ENCODE measurements at places on chromosomes 16 and 17.

DNA sequence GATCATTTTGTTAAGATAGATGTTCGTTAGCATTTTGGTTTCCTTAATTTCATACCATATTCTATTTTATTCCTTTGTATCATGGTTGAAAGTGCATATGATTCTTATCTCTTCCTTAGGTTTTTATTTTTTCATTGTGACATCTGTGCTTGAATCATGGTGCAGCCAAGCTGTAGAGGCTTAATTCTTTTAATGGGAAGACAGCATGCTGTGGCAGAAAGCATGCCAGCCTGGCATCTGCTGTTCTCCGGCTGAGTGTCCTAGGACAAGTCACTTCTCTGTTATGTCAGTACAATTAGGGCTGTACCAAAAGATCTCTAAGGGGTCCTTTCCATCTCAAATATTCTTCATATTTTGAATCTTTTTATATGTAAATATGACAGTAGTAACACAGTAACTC, 68.5 kb upstream of the PMFBP1 start:
- no peak for DNase-seq

DNA sequence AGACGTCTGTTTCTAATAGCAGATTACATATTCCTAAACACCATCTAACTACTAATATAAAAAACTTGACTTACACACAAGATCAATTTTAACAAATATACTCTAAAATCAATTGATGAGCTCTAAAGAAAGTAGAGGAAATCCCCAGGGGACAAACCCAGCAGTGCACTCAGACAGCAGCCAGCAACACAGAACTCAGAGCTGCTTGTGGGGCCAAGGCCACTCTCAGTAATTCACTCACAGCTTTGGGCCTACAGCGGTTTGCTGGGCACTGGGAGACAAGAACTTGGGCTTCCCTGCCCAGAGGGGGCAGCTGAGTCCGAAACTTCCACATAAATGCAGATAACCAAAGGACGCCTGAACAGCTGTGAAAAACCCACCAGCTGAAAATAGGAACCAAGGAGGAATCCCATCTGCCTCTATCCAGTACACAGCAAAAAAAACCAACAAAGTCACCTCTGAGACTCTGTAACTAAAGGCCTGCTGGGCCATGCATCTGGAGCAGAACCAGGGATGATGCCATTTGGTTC, 21.4 kb downstream of the NPLOC4 start:
- DNase-seq = no peak

DNA sequence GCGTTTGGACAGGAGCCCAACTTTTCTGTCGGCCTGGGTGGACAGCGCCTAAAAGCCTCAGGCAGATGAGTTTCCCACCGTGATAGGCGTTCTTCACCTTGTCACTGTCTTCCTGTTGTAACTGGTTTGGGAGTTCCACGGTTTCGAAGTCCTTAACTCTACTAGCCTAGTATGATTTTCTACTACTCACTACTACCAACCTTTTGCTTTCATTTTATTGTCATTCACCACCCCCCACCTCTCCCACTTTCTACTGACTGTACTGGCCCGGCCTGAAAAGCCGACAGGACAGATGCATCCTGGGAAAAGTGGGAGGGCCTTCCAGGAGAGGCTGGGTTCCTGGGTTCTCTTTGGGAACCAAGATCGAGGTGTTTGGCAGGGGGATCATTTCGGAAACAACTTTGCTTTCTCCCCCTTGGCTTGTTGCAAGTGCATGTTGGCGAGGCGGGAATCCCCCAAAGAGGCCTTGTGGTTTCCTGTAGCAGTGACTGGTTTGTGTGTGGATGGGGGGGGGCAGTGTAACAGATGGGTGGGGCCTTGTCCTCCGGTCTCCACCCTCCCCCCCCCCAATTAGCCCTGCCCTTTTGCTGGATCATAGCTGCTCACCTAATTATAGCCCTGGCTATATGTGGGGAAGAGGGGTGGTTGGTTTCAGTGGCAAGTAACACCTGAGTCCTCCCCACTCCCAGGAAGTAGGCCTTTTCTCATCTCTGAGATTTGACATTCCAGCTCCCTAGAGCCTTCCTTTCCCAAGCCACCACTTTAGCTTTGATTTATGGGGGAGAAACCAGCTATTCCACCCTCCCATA, 1.4 kb downstream of the EIF5A start:
- DNase-seq = peak; percentile 40

DNA sequence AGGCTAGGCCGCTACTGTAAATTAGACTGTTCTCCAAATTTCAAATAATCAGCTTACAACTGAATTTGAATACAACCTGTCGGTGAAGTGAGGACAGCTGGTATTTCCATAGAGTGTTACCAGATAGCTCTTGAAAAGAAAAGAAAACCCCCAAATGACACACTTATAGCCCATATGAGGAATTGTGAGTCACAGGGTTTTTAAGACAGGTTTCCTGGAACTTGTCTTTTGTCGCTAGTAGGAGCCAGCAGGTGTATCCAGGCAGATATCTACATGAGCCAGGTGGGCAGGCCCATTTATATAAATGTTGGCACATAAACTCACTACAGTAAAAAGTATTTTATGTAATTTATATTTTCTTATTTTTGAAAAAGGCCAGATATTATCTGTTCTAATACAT, 24.0 kb downstream of the TNRC6A start:
- no peak for DNase-seq

- no peak for DNase-seq
Observed at GRCh38 chr17:41722231-41722630, 10.1 kb downstream of the GAST start.

DNA sequence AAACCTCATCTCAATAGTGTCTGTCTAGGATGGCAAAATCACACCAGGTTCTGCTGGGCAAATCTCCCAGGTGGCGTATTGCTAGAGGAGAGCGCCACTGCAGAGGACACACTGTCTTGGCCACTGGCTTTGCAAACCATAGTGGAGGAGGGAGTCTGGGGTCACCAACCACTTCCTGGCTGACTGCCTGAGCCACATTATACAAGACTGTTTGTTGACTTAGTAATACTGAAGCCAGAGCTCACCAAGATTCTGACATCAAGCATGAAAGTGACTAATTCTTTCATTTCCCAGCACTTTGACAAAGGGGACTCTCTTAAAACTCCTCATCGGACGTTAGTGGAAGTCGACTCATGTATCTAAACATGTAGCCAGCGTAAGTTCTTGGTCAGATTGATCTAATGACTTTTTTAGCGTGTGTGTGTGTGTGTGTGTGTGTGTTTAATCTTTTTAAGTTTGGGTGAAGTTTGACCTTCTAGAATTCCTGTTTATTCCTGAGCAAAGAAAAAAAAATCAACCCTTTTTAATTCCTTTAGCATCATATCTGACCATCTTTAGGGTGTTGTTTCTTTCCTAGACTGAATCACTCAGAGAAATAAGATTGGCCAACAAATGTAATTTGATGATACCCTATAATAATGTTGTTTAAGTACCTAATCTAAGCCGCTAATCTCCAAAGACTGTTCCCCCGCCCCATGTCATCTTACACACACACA, 13.7 kb downstream of the PITPNC1 start:
- DNase-seq = peak; percentile 53

GRCh38 chr16:21565861-21566669, 33.3 kb upstream of the METTL9 start:
- no peak for DNase-seq

DNA sequence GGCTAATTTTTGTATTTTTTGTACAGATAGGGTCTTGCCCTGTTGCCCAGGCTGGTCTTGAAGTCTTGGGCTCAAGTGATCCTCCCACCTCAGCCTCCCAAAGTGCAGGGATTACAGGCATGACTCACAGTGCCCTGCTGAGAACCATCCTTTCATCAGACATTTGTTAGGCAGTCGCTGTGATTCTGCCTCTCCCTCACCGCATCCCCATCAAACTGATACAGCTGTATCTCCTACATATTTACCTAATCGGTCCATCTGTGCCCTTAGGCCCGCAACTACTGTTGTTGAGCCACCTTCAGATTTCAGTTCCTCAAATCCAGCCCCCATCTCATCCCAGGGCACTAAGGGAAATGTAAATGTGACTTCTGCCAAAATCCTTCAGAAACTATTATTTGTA, 2.0 kb upstream of the SLC43A2 start:
- DNase-seq = no peak

- no peak for DNase-seq
Observed at GRCh38 chr16:77760800-77761199, 27.6 kb upstream of the VAT1L start.

DNA sequence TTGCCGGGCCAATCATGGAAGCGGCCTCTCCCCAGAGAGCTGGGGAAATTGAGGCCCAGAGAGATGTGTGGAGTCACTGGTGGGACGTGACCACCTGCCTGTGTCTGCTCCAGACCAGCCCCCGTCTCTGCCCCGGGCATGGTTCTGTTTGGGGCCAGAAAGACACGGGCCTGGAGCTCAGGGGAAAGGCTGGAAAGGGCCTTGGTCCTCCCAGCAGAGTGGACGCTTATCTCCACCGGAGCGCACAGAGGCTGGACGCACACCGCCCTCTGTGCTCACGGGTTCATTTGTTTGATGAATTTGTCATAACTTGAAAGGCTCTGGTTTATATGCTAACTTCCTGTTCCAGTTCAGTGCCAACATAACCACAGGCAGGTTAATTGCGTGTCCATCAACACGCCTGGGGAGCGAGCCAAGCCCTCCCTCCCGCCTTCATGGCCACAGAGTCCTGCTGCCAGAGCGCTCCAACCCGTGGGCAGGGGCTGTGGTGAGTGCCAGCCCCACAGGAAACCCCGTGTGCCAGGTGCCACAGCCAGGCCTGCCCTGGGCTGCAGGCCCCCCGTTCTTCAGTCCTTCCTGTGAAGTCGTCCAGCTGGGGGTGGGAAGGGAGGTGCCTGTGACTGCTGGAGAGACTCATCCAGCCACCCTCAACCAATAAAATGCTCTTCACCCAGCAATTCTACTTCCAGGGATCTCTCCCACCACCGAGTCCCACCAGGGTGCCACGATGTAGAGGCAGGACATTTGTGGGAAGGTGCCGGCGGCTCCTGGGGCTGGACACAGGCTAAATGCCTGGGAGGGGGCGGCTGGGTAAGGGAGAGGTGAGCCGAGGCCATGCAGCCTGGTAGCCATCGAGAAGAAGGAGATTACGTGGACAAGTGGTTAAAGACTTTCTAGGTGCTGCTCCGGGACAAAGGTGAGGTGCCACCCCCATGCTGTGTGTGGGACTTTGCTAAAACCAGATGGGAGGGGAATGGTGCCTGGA, 29.4 kb upstream of the BAHCC1 start:
- no peak for DNase-seq
